Upper lobe of right lung (tissue), 1 donor: ENCODE measurements at places on chromosomes 11 and 22. TPM values are rescaled to one million over a fixed set of nuclear protein-coding genes. Genes with fewer than 3 reads are reported as not detected.
A peak's percentile ranks its signal among the peaks of the same experiment; 100 is the strongest.

- H3K4me3 ChIP-seq: peak overlapping the region; percentile 8
- peak overlapping the region; percentile 47 for H3K27ac ChIP-seq
- H3K27me3 ChIP-seq: peaks cover 8% of the 10 kb centered on the region
- H3K4me1 ChIP-seq: peaks cover 11% of the 10 kb centered on the region
- H3K36me3 ChIP-seq: no peaks in the 10 kb centered on the region
- no peak for DNase-seq
Observed at GRCh38 chr11:8206251-8207079, 37.6 kb upstream of the RIC3 start.

DNA sequence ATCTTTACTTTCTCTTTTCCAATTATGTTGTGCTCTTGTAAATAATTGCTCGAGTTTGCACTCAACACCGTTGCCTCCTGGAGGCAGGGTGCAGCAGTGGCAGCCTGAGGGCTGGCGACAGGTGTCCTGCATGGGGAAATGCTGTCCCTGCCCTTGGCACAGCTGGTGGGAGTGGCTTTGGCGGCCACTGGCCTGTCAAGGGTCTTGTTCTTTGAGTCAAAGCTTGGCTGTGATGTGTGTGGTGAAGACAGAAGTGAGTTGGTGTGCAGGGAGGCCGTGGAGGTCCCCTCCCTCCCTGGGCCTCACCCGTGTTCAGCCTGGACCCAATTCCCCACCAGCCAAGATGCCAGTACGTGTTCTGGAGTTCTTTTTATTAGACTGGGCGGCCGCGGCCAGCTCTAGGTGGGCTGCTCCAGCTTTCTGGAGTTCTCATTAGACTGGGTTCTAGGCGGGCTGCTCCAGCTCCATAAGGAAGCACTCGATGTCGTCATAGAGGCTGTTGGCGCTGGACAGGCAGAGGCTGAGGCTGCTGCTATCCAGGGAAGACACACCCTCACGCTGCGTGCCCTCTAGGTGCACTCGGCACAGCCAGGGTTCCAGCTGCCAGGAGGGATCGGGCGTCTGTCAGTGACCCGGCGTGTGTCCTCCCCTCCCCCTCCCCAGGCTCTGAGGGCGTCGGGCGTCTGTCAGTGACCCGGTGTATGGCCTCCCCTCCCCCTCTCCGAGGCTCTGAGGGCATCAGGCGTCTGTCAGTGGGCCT, 3.4 kb downstream of the IRF7 start:
- H3K27me3 ChIP-seq: no peaks in the 10 kb centered on the region
- DNase-seq: peak; percentile 68
- H3K36me3 ChIP-seq: peaks cover 60% of the 10 kb centered on the region
- peaks cover 28% of the 10 kb centered on the region for H3K4me1 ChIP-seq
- no peak overlapping the region for H3K4me3 ChIP-seq
- peak overlapping the region; percentile 36 for H3K27ac ChIP-seq

DNA sequence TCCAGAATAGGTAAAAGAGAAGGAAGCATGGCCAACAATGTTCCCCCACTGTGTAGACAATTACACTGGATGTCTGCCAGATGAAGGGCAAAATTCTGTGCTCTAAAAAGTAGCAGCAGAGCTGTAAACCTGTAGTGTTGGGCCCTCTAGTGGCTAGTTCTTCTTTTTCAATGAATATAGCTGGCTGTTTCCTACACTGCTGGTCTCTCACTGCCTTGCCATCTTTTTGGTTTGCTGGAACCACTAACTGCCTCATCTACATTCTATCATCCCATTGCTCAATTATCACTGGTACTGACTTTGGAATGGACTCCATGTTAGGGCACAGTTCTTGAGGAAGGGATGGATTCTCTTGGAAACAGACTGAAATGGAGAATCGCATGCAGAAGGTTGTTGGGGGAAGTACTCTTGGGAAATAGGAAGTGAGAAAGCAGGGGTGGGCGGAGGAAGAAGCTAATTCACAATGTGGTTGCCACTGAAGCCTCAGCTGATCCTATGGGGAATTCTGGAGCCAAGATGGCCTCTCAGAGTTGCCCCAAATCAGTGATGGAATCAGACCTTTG, 17.9 kb downstream of the KCNE3 start:
- H3K4me3 ChIP-seq: no peak overlapping the region
- no peaks in the 10 kb centered on the region for H3K36me3 ChIP-seq
- no peak for DNase-seq
- no peaks in the 10 kb centered on the region for H3K27me3 ChIP-seq
- no peaks in the 10 kb centered on the region for H3K4me1 ChIP-seq
- H3K27ac ChIP-seq: no peak overlapping the region

DNA sequence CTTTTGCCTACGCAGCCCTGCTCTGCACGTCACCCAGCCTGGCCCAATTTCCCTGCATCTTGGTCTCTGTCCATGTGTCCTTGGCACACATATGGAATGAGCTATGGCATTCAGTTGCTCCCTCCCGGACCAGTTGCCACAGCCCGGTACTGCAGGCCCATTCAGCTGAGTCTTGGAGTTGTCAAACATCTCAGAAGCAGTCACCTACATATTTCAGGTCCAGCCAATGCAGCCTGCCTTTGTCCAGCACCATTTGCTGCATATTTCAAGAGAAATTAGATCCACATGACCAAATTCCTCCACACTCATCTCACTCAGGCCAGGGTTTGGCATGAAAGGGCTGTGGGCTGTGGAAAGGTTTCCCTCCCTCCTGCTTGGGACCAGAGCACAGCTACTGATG, 76.8 kb downstream of the MN1 start:
- no peak overlapping the region for H3K4me3 ChIP-seq
- no peaks in the 10 kb centered on the region for H3K36me3 ChIP-seq

GRCh38 chr11:46253258-46254132, 24.0 kb upstream of the CREB3L1 start:
- no peak overlapping the region for H3K27ac ChIP-seq
- DNase-seq: no peak
- no peaks in the 10 kb centered on the region for H3K36me3 ChIP-seq
- no peaks in the 10 kb centered on the region for H3K27me3 ChIP-seq
- H3K4me3 ChIP-seq: no peak overlapping the region
- no peaks in the 10 kb centered on the region for H3K4me1 ChIP-seq

GRCh38 chr11:126280595-126280994, 2.3 kb upstream of the TIRAP start:
- H3K4me3 ChIP-seq: no peak overlapping the region
- DNase-seq: no peak
- peaks cover 23% of the 10 kb centered on the region for H3K4me1 ChIP-seq
- no peaks in the 10 kb centered on the region for H3K27me3 ChIP-seq

GRCh38 chr22:43127166-43127908, 15.9 kb downstream of the MCAT start:
- H3K27me3 ChIP-seq: no peaks in the 10 kb centered on the region
- H3K27ac ChIP-seq: no peak overlapping the region
- peaks cover 3% of the 10 kb centered on the region for H3K36me3 ChIP-seq
- no peak for DNase-seq
- peaks cover 9% of the 10 kb centered on the region for H3K4me1 ChIP-seq

GRCh38 chr22:26435327-26436093, 6.5 kb downstream of the ASPHD2 start:
- no peak overlapping the region for H3K4me3 ChIP-seq
- peaks cover 18% of the 10 kb centered on the region for H3K27me3 ChIP-seq
- no peaks in the 10 kb centered on the region for H3K36me3 ChIP-seq
- H3K27ac ChIP-seq: no peak overlapping the region
- no peaks in the 10 kb centered on the region for H3K4me1 ChIP-seq

DNA sequence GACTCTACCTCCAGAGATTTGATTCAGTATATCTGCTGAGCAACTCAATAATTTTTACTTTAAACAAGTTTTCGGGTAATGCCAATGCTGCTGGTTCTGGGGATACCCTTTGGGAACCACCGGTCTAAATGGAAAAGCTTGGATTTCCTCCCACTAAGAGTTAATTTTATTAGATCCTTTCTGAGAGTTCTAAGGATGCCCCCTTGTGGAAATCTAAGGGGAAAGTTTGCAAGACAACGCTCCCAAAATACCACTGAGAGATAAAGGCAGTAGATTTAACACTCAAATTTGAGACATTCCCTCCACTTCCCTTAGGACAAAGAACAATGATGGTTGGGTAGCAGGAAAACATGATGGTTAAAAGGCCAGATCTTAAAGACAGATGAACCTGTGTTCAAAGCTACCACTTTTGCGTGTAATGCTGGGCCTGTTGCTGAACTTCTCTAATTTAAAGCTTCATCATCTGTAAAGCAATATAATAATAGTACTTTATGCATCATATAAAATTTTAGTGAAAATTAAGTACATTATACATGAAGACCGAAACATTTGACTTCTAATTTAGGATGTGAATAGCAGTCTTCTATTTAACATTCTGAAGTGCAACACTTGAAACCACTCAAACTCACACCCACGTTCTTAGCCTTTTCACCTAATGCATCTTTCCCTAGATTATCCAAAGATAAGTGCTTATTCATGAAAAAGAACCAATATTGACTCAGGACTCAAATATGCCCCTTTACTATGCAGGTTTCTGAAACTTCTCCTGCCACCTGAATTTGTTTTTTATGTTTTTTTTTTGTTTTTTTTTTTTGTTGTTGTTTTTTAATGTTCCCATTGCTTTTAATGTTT, 110.1 kb upstream of the LUZP2 start:
- no peaks in the 10 kb centered on the region for H3K27me3 ChIP-seq
- H3K36me3 ChIP-seq: no peaks in the 10 kb centered on the region
- H3K27ac ChIP-seq: no peak overlapping the region
- H3K4me1 ChIP-seq: no peaks in the 10 kb centered on the region
- H3K4me3 ChIP-seq: no peak overlapping the region

DNA sequence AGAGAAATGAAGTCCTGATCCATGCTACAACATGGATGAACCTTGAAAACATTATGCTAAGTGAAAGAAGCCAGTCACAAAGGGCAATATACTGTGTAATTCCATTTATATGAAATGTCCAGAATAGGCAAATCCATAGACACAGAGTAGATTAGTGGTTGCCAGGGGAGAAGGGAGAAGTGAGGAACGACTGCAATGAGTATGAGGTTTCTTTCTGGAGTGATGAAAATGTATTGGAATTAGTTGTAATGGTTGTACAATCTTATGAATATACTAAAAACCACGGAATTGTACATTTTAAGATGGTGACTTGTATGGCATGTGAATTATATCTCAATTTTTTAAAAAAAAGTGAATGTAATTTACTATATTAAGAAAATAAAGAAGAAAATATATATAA, 83.1 kb upstream of the GDPD4 start:
- H3K27ac ChIP-seq: no peak overlapping the region
- no peak overlapping the region for H3K4me3 ChIP-seq
- peaks cover 4% of the 10 kb centered on the region for H3K4me1 ChIP-seq
- no peak for DNase-seq
- H3K36me3 ChIP-seq: peaks cover under 1% of the 10 kb centered on the region

DNA sequence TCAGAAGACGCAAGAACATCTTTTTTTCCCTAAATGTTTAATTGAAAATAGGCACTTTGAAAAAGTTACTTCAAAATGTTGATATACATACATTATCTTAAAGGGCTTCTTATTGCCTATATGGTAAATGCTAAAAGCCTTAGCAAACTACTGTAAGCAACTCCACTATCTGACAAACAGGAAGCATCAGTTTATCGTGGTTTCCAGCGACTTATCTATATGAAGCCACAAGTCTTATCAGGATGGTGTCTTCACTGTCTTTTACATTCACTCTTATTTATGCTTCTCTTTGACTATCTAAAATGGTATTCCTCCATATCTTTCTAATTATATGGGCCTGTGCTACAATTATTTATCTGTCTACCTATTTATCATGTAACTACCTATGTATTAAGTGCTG, 2091.9 kb downstream of the LRRC4C start:
- no peak for DNase-seq
- H3K36me3 ChIP-seq: no peaks in the 10 kb centered on the region
- H3K27ac ChIP-seq: no peak overlapping the region
- no peaks in the 10 kb centered on the region for H3K4me1 ChIP-seq
- no peaks in the 10 kb centered on the region for H3K27me3 ChIP-seq
- no peak overlapping the region for H3K4me3 ChIP-seq

- no peaks in the 10 kb centered on the region for H3K27me3 ChIP-seq
- H3K36me3 ChIP-seq: no peaks in the 10 kb centered on the region
- no peaks in the 10 kb centered on the region for H3K4me1 ChIP-seq
Observed at GRCh38 chr11:60743058-60743457, 13.6 kb upstream of the MS4A15 start.

- H3K4me3 ChIP-seq: no peak overlapping the region
- H3K27ac ChIP-seq: peak overlapping the region; percentile 75
- no peaks in the 10 kb centered on the region for H3K27me3 ChIP-seq
- no peak for DNase-seq
Observed at GRCh38 chr22:50399751-50400331, 56.7 kb downstream of the PPP6R2 start.

- peaks cover 6% of the 10 kb centered on the region for H3K4me1 ChIP-seq
- H3K4me3 ChIP-seq: peak within 1 kb of the TSS; percentile 54
- H3K27me3 ChIP-seq: peaks cover 31% of the 10 kb centered on the region
- DNase-seq: peak; percentile 77
- H3K36me3 ChIP-seq: no peaks in the 10 kb centered on the region
Observed at GRCh38 chr22:50481440-50482106, at the start of gene ADM2. Gene ADM2 (plus strand): TSS chr22:50481543. CDS start chr22:50481848, 305 bp downstream.

- DNase-seq: no peak
- H3K4me1 ChIP-seq: peaks cover 35% of the 10 kb centered on the region
- peak overlapping the region; percentile 47 for H3K4me3 ChIP-seq
- no peaks in the 10 kb centered on the region for H3K36me3 ChIP-seq
- H3K27me3 ChIP-seq: no peaks in the 10 kb centered on the region
Observed at GRCh38 chr22:31637447-31637890, 24.5 kb downstream of the PISD start.

- H3K4me3 ChIP-seq: no peak overlapping the region
- H3K27ac ChIP-seq: peak overlapping the region; percentile 40
- peaks cover 9% of the 10 kb centered on the region for H3K36me3 ChIP-seq
- no peak for DNase-seq
Observed at GRCh38 chr11:116931206-116931953, 94.0 kb upstream of the APOA1 start.

DNA sequence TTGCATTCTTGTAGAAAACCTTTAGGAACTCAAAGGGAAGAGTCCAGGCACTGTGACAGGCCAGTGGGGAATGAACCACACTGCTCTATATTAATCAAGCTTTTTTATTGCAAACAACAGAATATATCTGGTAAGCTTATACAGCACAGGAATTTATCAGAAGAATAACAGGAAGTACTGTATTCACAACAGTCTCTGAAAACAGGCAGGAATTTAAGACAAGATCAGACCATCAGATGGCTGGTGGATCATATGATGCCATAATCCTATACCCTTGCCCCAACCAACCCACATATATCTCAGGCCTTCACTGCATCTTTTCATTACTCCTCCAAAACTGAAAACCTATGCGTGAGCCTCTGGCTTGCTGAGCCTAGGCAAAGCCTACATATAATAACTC, 1.0 kb upstream of the HTATIP2 start:
- no peak for DNase-seq
- H3K27me3 ChIP-seq: no peaks in the 10 kb centered on the region
- no peak overlapping the region for H3K4me3 ChIP-seq
- H3K4me1 ChIP-seq: peaks cover 7% of the 10 kb centered on the region

GSTP1 gene
- 751 TPM for total RNA-seq

CCDC73 gene
- total RNA-seq: not detected

OR51B2 gene
- not detected for total RNA-seq

APOBEC3F gene
- total RNA-seq: 9.0 TPM

ZNF215 gene
- 2.4 TPM for total RNA-seq

NPAS4 gene
- total RNA-seq: not detected

TRIM22 gene
- 203 TPM for total RNA-seq

GRAMD4 gene
- total RNA-seq: 71.4 TPM

POGLUT3 gene
- 23.3 TPM for total RNA-seq

CD44 gene
- total RNA-seq: 548 TPM

C22orf15 gene
- not detected for total RNA-seq

ZNF214 gene
- total RNA-seq: 3.7 TPM

MS4A15 gene
- total RNA-seq: 147 TPM

GLB1L2 gene
- 4.9 TPM for total RNA-seq

PTPRCAP gene
- 17.7 TPM for total RNA-seq

COMT gene
- total RNA-seq: 175 TPM

RNASEH2C gene
- 42.5 TPM for total RNA-seq
